ENCODE measurements at places on chromosomes 7 and 10.

GRCh38 chr10:51241461-51241860 is 167.2 kb downstream of the PRKG1 start:
- DNase-seq, result no peak

- DNase-seq, result peak; percentile 70
These were observed 47.4 kb downstream of the DENND11 start for GRCh38 chr7:141654551-141654950.

GRCh38 chr7:134419875-134420274 is 39.0 kb downstream of the AKR1B1 start:
- no peak for DNase-seq

GRCh38 chr7:131249003-131249402 is 78.7 kb upstream of the MKLN1 start:
- no peak for DNase-seq

DNA sequence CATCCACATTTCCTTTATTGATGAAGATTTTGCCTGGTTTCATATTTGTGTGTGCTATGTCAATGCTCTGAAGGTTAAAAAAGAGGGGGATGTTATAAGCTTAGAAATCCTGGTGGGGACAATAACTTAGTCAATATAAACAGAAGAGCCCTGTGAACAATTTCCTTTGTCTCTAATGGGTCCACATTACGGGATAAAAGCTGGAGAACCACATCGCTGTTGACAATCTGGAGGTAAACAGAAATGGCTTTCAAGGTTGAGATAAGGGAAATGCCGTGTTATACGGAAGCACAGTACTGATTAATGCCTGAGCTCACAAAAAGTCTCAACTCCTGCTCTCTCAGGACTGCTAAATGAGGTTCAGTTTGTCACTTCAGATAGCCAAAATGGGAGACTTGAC is 16.8 kb downstream of the ASAH2 start:
- DNase-seq, result no peak

GRCh38 chr10:80540981-80541750 is 3.5 kb downstream of the SH2D4B start:
- no peak for DNase-seq

GRCh38 chr7:143280160-143280559 is 4.6 kb upstream of the TMEM139 start:
- peak; percentile 33 for DNase-seq

DNA sequence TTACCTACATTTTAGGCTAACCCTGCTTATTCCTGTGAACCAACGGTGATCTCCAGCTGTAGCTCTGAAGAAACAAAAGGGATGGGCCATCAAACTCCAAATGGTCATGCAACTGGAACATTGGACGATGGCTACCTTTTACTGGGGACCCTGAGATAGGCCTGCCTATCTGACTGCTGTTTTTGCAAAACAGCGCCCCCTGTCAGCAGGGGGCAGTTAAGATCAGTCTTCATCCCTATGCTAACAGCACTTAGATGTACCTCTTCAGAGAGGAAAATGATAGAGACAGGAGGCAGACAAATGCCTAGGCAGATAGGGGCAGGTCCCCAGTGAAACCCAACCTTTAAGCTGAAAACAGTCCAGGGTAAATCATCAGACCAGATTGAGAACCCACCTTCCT is 1085.4 kb upstream of the SORCS1 start:
- DNase-seq, result no peak

- no peak for DNase-seq
These were observed 3.7 kb downstream of the ZNF680 start for GRCh38 chr7:64559206-64559605.

- no peak for DNase-seq
These were observed 1.4 kb upstream of the RBP3 start for GRCh38 chr10:47346581-47347302.

DNA sequence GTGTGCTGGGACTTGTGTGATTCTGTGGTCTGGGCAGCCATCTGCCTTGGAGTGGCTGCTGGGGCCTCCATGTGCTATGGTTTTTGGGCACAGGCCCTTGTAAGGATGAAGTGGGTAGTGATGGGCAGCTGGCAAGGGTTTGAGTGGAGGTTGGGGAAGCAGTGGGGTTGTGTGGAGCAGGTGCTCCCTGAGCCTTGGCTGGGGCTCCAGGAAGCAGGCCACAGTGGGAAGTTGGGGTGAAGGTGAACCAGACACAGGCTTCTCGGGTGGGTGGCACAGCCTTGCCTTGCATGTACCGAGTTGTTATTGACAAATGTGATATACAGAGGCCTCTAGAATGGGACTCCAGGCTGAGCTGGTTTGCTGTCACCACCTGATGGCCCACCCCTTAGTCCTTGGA is 82.3 kb downstream of the ADCY1 start:
- no peak for DNase-seq

GRCh38 chr7:76310102-76310957 is 7.9 kb downstream of the HSPB1 start:
- no peak for DNase-seq

DNA sequence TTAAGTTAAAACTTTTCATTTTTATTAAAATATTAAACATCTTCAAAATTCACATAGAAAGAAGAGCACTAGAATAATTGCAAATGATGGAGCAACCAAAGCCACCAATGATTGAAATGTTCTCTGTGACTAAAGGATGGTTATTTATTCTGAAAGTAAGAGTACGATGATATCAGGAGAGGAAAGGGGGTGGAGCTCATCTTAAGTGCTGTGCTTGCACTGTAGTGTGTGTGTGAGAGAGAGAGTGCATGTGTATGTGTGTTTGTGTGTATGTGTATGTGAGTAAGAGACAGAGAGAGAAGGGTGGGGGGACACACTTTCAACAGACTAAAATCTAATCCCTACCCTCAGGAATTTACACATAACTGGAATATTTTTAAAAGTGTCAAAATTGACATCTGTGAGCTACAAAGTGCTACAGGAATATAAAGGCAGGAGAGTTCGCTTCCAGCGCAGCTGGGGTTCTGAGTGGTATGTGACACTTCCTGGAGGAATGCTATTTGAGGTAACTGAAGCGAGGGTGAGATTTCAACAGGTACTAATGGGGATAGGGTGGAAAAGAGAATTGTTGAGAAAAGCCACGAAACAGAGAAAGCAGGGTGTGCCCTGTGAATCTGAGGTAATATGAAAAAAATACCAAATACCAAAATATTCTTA is 57.2 kb upstream of the SMNDC1 start:
- DNase-seq, result no peak

DNA sequence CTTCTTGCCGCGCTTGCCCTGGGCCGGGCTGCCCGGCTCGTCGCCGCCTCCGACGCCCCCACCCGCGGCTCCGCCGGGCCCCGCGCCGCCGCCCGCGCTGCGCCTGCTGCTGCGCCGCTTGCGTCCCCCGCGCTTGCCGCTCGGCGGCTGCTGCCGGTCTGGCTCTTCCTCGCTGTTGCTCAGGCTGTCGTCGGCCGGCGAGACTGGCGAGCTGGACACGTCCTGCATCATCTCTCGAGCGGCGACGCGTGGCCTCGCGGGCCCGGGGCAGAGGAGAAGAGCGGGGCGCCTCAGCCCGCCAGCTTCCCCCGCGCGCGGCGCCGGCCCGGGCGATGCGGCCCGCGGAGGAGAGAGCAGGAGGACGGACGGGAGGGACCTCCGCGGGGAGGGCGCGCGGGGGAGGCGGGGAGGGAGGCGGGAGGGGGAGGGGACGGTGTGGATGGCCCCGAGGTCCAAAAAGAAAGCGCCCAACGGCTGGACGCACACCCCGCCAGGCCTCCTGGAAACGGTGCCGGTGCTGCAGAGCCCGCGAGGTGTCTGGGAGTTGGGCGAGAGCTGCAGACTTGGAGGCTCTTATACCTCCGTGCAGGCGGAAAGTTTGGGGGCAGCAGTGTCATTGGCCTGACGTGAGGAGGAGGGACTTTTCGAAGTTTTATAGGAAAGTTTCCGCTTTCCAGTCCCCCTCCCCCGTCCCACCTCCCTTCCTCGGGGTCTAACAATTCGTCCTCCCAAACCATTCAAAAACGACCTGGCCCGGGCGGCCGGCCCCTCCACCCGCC is at the start of gene TWIST1:
Gene TWIST1, minus strand, starts transcription at position 546 of the 779 bp plus-strand sequence. Its CDS starts 315 bp downstream, at position 231.
- no peak for DNase-seq

GRCh38 chr7:22219739-22220493 is 137.0 kb downstream of the RAPGEF5 start:
- no peak for DNase-seq

GRCh38 chr10:120477021-120477742 is 20.2 kb downstream of the PLPP4 start:
- DNase-seq, result no peak

GRCh38 chr10:133526957-133527588 is at the start of gene CYP2E1:
Gene CYP2E1 (plus strand): TSS chr10:133527363. CDS start chr10:133527396, 33 bp downstream.
- no peak for DNase-seq

DNA sequence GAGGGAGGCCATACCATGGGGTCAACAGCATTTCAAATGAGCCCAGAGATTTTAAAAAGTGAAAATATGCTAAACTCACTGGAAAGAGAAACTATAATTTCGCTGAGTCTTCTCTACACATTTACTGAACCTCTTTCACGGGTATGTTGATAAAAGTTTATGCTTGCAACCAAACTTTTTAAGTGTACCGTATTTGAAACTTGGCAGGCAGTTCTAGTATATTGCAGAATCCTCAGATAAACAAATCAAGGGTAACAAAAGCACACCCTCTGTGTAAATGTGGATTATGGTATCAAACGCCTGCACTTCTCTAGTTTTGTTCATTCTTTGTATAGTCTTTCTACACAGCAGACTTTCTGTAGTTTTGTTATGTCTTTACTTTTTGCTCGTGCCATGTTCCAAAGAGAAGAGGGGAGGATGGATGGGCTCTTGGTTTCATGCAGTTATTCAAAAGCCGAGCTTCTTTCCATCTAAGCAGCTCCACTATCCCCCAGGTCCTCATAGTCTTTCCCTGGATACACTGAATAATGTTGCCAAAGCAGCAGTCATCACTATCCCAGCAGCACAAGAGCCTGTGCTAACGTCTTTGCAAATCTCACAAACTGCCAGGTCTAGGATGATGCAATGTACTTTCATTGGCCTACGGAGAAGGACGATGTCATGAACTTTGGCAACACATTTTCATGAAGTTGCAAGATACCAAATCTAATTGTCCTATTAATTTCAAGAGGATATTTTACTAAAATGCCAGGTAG is 131.2 kb downstream of the MPP7 start:
- DNase-seq, result no peak

DNA sequence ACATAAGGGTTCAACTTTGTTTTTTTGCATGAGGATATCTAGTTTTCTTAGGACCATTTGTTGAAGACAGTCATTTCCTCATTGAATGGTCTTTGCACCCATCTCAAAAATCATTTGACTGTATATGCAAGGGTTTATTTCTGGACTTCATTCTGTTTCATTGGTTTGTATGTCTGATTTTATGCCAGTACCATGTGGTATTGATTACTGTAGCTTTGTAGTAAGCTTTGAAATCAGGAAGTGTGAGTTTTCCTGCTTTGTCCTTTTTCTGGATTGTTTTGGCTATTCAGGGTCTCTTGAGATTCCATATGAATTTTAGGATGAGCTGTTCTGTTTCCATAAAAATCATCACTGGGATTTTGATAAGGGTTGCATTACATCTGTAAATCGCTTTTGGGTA is 63.9 kb downstream of the SND1 start:
- DNase-seq, result no peak

- DNase-seq, result no peak
These were observed 10.7 kb downstream of the HECTD2 start for GRCh38 chr10:91420868-91421267.

GRCh38 chr7:82345886-82346285 is 97.7 kb downstream of the CACNA2D1 start:
- no peak for DNase-seq

GRCh38 chr7:138527746-138528223 is 67.7 kb downstream of the TRIM24 start:
- DNase-seq, result no peak

- no peak for DNase-seq
These were observed 57.4 kb downstream of the INPP5A start for GRCh38 chr10:132595021-132595420.

DNA sequence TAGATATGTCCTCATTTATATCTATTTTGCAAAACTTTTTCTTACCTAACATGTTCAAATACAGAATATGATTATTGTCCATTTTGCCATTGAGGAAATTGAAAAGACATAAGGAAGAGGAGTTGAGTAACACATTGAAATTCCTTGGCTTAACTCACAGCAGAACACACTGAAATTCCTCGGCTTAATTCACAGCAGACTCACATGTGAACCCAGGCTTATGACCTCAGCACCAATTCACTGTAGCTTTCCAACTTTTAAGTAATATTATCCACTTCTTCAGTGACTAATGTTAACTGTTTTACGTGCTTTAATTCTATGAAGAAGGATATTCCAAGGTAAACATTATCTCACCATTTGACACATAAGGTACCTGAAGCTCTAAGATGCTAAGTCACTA is 597.5 kb upstream of the PFKP start:
- no peak for DNase-seq

DNA sequence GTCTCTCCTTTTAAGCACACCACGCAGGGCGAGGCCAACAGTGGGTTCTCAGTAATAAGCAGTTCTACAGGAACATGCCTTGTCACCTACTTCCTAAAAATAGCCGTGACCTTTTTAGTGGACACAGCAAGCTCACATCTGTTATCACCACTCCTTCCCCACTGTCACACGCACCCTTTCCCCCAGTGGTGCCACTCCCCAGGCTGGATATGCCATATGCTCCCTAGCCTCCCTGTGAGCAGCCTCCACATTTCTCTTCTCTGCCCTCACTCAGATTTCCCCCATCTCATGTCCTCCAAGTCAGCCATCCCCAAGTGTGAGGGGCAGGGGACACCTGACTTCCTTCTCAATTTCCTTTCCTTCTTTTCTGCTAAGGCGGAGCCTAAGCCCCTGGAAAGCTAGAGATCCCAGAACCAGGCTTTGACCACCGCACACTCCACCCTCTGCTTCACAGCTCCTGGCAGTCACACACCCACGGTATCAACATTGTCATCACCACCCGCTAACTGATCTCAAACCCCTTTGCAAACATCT is 3.7 kb downstream of the ANXA11 start:
- DNase-seq, result no peak

DNA sequence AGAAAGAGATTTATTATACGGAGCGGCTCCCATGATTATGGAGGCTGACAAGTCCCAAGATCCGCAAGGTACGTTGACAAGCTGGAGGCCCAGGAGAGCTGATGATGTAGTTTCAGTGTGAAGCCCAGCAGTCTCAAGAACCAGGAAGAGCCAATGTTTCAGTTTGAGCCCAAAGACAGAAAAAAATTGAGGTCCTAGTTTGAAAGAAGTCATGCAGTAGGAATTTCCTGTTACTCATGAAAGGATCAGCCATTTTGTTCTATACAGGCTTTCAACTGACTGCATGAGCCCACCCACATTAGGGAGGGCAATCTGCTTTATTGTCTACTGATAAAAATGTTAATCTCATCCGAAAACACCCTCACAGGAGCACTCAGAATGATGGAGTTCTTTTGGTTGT is 51.5 kb downstream of the CCDC71L start:
- no peak for DNase-seq

- DNase-seq, result peak; percentile 48
These were observed 36.0 kb downstream of the R3HCC1L start for GRCh38 chr10:98170249-98171117.

- no peak for DNase-seq
These were observed 104.1 kb downstream of the GPR85 start for GRCh38 chr7:112982441-112983063.

DNA sequence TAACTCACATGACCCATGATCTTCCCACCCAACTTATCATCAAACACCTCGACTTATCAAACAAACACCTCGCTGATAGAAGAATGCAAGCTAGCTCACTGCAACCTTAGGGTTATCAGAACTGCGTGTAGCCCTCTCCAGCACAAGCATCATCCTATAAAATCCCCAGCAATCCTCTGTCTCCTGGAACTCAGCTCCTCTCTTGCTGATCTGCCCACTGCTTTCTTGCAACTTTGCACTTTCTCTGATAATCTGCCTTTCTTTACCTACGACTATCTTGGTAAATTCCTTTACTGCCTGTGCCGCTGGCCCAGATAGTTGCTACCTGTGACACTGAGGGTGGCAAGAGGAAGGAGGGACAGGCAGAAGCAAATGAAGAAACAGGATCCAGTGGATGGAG is 210.9 kb downstream of the ACTR3B start:
- no peak for DNase-seq

Measured in CD4-positive, alpha-beta T cell treated with Interleukin-2 at 100 ng/mL for 4 hours (primary cell).